ENCODE measurements at places on chromosomes 1 and 21.

- DNase-seq: no peak
Observed at GRCh38 chr1:155141749-155142148, 1.4 kb upstream of the DPM3 start.

DNA sequence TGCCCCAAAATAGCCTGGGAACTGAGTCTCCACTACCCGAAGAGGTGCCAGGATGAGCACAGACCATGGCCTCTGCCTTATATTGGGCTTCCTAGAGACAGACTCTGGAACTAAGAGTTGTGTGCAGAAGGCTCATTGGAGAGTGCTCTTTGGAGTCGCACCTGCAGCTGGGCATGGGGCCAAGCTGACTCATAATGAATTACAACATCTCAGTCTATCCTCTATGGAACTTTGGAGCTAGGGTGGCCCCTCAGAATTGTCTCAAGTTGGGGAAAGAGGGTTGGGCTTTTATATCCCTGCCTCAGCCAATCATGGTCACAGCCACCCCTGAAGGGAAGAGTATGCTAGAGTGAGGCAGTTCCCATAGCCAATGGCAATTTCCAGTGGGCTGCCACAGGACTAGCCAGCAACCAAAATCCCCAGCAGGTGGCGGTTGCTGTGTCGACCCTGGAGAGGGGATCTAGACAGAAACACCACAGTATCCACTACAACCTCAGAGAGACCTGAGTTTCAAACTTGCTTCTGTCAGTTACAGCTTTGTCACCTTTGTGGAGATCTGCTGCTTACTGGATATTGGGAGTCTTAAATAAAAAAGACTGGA is 93.8 kb downstream of the DMRTA2 start:
- DNase-seq: no peak

DNA sequence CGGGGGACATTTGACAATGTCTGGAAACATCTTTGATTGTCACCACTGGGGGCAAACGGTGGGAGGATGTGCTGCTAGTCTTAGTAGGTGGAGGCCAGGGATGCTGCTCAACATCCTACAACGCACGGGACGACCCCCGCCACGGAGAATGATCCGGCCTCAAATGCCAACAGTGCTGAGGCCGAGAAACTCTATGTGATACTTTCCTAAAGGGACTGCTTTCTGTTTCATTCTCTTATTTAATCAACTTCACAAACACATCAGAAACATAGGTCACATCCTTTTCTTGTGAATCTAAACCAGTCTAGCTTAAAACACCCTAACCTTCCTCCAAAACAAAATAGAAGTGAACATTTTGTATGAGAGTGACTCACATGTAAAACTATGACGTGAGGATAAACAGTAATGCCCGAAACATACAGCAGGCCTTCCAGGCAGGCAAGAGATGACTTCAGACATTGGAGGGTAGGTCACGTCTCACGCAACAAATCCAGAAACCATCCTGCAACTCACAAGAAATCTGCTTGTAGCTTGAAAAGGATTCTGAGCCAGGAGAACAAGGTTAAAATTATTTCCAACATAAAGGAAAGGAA is 37.2 kb upstream of the ETS2 start:
- DNase-seq: peak; percentile 66

GRCh38 chr21:17660452-17660851 is 47.8 kb upstream of the BTG3 start:
- no peak for DNase-seq

- DNase-seq: no peak
Observed at GRCh38 chr1:76239470-76239918, 164.9 kb downstream of the ST6GALNAC3 start.

- no peak for DNase-seq
Observed at GRCh38 chr1:29984862-29985605, 738.4 kb downstream of the MATN1 start.

- DNase-seq: no peak
Observed at GRCh38 chr1:101203820-101204540, 32.8 kb upstream of the S1PR1 start.

- no peak for DNase-seq
Observed at GRCh38 chr1:48139275-48139674, 83.2 kb upstream of the SLC5A9 start.

GRCh38 chr1:70299472-70299871 is 55.0 kb downstream of the ANKRD13C start:
- no peak for DNase-seq

DNA sequence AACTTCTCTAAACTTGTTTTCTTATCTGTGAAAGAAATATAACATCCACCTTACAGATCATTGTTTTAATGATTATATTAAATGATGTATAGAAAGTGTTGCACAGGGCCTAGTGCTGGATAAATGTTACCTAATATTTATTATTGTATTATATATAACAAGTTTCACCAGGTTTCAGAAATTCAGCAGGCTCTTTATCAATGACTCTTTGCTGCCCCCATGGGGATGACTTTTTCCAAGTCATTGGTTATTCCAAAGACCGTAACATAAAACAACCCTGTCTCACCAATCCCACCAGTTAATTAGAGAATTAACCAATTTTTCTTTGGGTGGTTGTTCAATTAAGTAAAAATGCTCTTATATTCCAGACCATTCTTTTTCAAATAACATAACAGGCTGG is 7.3 kb upstream of the DEDD start:
- DNase-seq: peak; percentile 49

GRCh38 chr1:113207457-113207856 is 134.5 kb downstream of the LRIG2 start:
- DNase-seq: no peak

DNA sequence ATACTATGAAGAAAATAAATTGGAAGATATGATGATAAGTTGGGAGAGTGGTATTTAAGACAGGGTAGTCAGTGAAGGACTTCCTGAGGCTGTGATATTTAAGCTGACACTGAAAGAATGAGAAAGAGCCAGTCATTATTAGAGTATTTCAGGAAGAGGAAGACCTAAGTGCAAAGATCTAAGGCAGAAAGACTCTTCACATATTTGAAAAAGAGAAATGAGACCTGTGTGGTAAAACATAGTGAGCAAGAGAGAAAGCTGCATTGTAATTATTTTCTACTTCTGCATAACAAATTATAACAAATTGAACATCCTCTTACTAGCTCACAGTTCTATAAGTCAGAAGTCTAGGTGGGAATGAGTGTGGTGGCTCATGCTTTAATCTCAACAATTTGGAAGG is 34.6 kb upstream of the DOCK7 start:
- DNase-seq: no peak

- DNase-seq: no peak
Observed at GRCh38 chr1:57353654-57354053, 70.2 kb downstream of the DAB1 start.

DNA sequence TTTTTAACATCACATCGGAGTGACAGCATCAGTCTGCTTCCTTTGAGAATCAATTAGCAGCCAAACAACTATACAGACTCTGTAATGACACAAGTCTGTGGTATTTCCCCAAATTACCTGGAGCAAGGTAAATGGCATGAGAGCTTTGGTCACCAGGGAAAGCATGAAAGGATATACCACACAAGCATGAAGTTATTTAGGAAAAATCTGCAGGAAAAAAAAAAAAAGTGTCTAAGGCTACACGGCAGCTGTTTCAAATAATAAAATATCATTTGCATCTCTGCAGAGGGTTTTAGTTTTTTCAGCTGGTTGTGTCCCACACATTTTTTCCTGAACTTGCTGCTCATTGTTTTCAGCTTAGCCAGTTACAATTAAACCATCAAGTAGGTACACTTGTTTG is 234.7 kb downstream of the TTLL7 start:
- no peak for DNase-seq

DNA sequence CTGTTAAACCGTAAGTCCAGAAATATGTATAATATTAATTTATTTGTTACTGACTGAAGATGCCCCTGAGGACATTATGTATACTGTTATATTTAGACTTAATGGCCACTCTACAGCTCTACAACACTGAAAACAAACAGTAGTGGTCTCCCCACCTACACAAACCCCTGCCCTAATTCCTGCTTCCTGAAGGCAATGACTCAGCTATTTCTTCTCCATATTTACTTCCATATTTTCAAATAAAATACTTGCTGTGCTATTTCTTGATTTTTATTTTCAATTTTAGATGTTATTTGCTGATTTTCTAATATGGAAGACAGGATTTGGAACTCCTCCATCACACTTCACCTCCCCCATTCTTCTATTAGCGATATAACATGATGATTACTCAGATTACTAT is 97.6 kb downstream of the PCNX2 start:
- DNase-seq: no peak

DNA sequence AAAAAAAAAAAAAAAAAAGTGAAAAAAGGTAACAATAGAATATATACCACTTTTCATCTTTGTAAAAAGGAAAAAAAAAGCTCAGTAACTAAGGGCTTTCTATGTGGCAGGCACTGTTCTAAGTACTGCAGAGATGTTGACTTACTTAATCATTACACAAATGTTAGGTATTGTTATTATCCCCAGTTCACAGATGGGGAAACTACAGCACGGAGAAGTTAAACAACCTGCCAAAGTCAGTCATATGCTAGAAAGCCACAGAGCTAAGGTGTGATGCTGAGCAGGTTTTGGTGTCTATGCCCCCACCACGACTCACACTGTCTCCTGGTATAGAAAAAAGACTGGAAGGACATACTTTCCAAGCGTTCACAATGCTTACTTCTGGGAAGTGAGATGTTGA is 6.6 kb upstream of the PNRC2 start:
- no peak for DNase-seq

DNA sequence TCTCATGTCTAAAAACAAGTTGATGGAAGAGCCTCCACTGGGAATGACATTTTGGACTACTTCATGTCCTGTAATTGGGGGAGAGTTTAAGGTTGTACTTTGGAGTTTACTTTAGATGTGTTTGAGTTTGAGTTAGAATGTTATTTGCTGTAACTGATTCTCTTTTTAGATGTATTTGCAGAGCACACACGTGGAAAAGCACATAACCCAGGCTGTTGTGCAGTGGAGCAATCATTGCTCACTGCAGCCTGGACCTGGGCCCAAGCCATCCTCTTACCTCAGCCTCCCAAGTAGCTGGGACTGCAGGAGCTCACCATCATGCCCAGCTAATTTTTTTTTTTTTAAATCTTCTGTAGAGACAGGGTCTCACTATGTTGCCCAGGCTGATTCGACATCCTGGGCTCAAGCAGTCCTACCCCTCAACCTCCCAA is 36.7 kb upstream of the SH3D21 start:
- no peak for DNase-seq

DNA sequence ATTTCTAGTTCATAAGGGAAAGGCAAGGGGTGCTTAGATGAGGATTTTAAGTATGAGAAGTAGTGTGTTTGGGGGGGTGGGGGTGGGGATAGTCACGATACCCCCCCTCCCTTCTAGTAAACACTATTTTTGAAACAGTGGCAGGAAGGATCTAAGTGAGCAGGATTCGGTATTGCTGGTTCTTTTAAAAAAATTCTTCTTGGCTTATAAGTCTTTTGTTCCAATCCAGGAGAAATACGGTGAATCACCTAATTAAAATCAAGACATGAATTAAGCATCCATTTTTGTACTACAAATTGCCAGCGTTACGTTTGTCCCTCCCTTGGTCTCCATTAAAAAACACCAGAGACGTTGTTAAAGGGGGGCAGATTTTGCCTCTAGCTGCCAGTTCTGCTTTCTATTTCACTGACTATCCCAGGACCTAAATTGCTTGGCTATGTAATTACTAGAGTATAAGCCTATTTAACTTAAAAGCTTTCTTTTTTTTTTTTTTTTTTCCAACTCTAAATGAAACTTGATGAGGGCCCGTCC is 911 bp downstream of the LMO4 start:
- DNase-seq: peak; percentile 18

All from CD4-positive, alpha-beta T cell treated with Interleukin-4 for 4 hours (primary cell).